ENCODE measurements at places on chromosomes 3 and 15. TPM values are rescaled to one million over a fixed set of nuclear protein-coding genes. Genes with fewer than 3 reads are reported as not detected.

- H3K27ac ChIP-seq: no peak overlapping the region
- no peaks in the 10 kb centered on the region for H3K36me3 ChIP-seq
- no peak overlapping the region for H3K4me3 ChIP-seq
- peak; percentile 51 for DNase-seq
- no peaks in the 10 kb centered on the region for H3K27me3 ChIP-seq
- peaks cover 6% of the 10 kb centered on the region for H3K4me1 ChIP-seq
Measured at GRCh38 chr3:31768479-31769125, 212.5 kb downstream of the OSBPL10 start.

- H3K27me3 ChIP-seq: peaks cover 34% of the 10 kb centered on the region
- peaks cover 8% of the 10 kb centered on the region for H3K4me1 ChIP-seq
- no peaks in the 10 kb centered on the region for H3K36me3 ChIP-seq
- no peak for DNase-seq
- H3K4me3 ChIP-seq: no peak overlapping the region
- H3K27ac ChIP-seq: no peak overlapping the region
Measured at GRCh38 chr15:41885321-41885720, 8.5 kb downstream of the SPTBN5 start.

- no peaks in the 10 kb centered on the region for H3K36me3 ChIP-seq
- no peaks in the 10 kb centered on the region for H3K27me3 ChIP-seq
- H3K4me1 ChIP-seq: peaks cover 9% of the 10 kb centered on the region
- H3K27ac ChIP-seq: no peak overlapping the region
Measured at GRCh38 chr3:4387210-4388204, 79.6 kb downstream of the SUMF1 start.

DNA sequence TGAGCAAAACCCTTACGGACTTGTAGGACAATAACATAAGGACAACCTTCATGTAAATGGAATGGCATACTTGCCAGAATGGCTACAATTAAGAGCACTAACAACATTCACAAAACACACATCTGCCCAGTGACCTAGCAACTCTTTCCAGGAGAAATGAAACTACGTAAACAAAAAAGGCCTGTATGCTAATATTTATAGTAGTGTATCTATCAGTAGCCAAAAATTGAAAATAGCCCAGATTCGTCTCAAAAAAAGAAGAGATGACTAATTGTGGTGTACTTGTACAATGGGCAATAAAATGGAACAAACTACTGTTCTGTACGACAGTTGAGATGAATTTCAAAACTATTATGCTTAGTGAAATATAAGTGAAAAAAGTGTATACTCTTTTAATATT, 38.4 kb downstream of the CMC1 start:
- no peaks in the 10 kb centered on the region for H3K27me3 ChIP-seq
- DNase-seq: no peak
- H3K36me3 ChIP-seq: peaks cover 8% of the 10 kb centered on the region
- no peaks in the 10 kb centered on the region for H3K4me1 ChIP-seq
- no peak overlapping the region for H3K27ac ChIP-seq

DNA sequence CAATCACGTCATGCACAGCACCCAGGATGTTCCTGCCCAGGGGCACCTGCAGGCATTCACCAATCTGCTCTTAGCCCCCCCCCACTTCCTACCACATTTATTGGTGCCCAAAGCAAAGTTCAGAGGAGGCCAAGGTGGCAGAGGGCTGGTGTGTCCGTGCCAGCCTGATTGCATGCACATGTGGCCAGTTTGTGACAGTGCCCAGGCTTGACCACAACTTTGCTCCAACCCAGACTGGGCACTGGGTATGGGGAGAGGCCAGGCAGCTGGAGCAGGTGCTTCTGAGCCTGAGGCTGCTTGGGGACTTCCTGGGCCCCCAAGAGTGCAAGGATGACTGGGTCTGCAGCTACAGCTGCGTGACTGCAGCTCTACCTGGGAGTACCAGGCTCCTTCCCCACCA, 192.3 kb upstream of the BCHE start:
- H3K27ac ChIP-seq: no peak overlapping the region
- no peaks in the 10 kb centered on the region for H3K4me1 ChIP-seq
- H3K4me3 ChIP-seq: no peak overlapping the region
- no peaks in the 10 kb centered on the region for H3K27me3 ChIP-seq

DNA sequence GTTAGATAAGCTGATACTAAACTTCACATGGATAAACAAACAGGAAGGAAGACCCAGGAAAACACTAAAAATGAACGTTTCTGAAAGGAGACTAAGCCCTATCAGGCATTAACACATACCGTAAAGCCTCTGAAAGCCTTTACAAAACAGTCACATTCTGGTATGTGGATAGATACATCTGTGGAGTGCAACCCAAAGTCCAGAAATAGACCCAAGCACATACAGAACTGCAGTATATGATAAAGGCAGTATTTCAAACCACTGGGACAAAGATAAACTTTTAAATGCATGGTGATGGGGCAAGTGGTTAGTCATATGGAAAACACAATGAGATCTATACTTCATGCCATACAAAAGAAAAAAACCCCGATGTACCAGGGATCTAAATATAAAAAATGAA, 26.0 kb downstream of the DCBLD2 start:
- no peaks in the 10 kb centered on the region for H3K27me3 ChIP-seq
- no peaks in the 10 kb centered on the region for H3K4me1 ChIP-seq
- DNase-seq: no peak
- H3K4me3 ChIP-seq: no peak overlapping the region

GRCh38 chr15:43118286-43118685, 12.4 kb upstream of the UBR1 start:
- peaks cover 7% of the 10 kb centered on the region for H3K4me1 ChIP-seq
- H3K4me3 ChIP-seq: no peak overlapping the region
- no peak overlapping the region for H3K27ac ChIP-seq
- no peaks in the 10 kb centered on the region for H3K36me3 ChIP-seq
- no peak for DNase-seq

ACOX2 gene
- total RNA-seq: 1.0 TPM

DNA sequence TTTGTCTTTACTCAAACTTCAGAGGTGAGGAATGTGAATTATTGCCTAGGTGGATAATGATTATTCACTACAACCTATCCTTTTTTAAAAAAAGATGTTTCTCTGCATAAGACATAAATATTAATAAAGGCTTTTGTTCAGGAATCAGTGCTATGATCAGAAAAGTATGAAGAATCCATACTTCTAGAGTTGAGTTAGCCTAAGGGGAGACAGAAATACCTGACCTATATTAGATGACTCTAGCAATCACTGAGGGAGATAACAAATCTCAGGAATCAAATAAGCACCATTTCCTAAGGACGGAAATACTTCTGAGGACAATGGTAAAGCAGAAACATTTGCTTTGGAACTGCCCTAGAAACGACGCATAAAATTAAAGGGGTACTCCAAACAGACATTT, 763.8 kb downstream of the GBE1 start:
- no peaks in the 10 kb centered on the region for H3K4me1 ChIP-seq
- H3K27ac ChIP-seq: no peak overlapping the region
- H3K4me3 ChIP-seq: no peak overlapping the region
- H3K36me3 ChIP-seq: no peaks in the 10 kb centered on the region
- no peaks in the 10 kb centered on the region for H3K27me3 ChIP-seq
- DNase-seq: no peak

CYP8B1 gene
- not detected for total RNA-seq

DNA sequence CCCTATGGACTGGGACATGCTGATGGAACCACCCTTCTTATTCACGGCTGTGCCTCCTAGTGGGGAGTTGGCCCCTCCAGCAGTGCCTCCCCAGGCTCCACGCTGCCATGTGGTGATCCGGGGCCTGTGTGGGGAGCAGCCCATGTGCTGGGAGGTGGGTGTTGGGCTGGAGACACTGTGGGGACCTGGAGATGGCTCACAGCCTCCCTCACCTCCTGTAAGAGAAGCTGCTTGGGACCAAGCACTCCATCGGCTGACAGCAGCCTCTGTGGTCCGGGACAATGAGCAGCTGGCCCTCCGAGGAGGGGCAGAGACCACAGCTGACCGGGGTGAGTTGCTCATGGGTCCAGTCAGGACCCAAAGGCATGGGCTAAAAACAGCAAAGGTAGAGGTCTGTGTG, 9.1 kb downstream of the ALG3 start:
- no peak for DNase-seq
- peak overlapping the region; percentile 1 for H3K4me3 ChIP-seq
- peaks cover 20% of the 10 kb centered on the region for H3K27me3 ChIP-seq
- H3K27ac ChIP-seq: no peak overlapping the region
- H3K36me3 ChIP-seq: peaks cover 3% of the 10 kb centered on the region

WDR93 gene
- total RNA-seq: not detected

NRROS gene
- 0.52 TPM for total RNA-seq

SH2D7 gene
- total RNA-seq: not detected

GRCh38 chr15:85477730-85478129, 97.3 kb downstream of the AKAP13 start:
- no peaks in the 10 kb centered on the region for H3K27me3 ChIP-seq
- H3K4me3 ChIP-seq: no peak overlapping the region
- no peak for DNase-seq
- peaks cover 68% of the 10 kb centered on the region for H3K4me1 ChIP-seq
- no peaks in the 10 kb centered on the region for H3K36me3 ChIP-seq
- no peak overlapping the region for H3K27ac ChIP-seq

DNA sequence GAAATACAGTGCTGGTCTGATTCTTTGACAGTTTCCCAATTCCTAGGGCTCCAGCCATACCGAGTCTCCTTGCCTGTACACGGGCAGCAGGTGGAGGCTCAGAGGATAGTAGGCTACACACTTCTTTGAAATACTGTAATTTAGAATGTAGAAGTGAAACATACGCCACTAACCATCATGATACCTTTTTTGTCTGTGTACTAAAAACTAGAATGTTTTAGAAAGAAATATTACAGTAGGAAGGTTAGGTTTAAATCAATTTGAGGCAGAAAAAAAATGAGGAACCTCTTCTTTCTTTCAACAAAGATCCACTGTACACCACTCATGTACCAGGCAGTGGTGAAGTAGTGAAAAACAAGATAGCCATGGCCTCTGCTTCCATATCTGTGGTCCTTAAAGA, 354.7 kb downstream of the MCTP2 start:
- H3K27me3 ChIP-seq: no peaks in the 10 kb centered on the region
- no peak overlapping the region for H3K27ac ChIP-seq
- peaks cover 28% of the 10 kb centered on the region for H3K4me1 ChIP-seq
- H3K36me3 ChIP-seq: no peaks in the 10 kb centered on the region
- no peak for DNase-seq

PLA2G4F gene
- not detected for total RNA-seq

GRCh38 chr15:94582368-94582767, 351.0 kb downstream of the MCTP2 start:
- H3K27ac ChIP-seq: no peak overlapping the region
- no peak overlapping the region for H3K4me3 ChIP-seq
- H3K4me1 ChIP-seq: peaks cover 39% of the 10 kb centered on the region
- no peaks in the 10 kb centered on the region for H3K27me3 ChIP-seq
- peak; percentile 30 for DNase-seq
- H3K36me3 ChIP-seq: no peaks in the 10 kb centered on the region

GRCh38 chr3:100089812-100090668, 24.3 kb downstream of the FILIP1L start:
- peak overlapping the region; percentile 66 for H3K27ac ChIP-seq
- no peaks in the 10 kb centered on the region for H3K36me3 ChIP-seq
- H3K4me1 ChIP-seq: peaks cover 36% of the 10 kb centered on the region
- no peaks in the 10 kb centered on the region for H3K27me3 ChIP-seq
- no peak overlapping the region for H3K4me3 ChIP-seq

DNA sequence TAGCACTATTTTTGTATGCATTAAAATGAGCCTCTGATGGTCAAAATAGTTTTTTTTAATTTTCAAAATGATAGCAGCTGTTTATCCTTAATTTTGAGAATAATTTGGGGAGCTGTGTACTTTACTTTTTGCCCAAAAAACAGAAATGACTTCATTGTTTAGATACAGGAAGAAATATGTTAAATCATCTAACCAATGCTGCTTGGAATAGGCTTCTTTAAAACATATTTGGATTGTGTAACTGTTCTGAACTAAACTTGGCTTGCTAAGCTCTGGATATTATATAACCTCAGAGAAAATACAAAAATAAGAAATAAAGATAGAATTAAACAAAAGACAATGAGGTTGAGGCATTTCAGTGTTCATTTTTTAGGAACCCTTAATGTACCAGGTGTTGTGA, 119.3 kb downstream of the SERPINI1 start:
- no peaks in the 10 kb centered on the region for H3K36me3 ChIP-seq
- no peak overlapping the region for H3K4me3 ChIP-seq
- H3K27me3 ChIP-seq: no peaks in the 10 kb centered on the region
- DNase-seq: no peak
- no peak overlapping the region for H3K27ac ChIP-seq

TRIM59 gene
- 39.0 TPM for total RNA-seq

DNA sequence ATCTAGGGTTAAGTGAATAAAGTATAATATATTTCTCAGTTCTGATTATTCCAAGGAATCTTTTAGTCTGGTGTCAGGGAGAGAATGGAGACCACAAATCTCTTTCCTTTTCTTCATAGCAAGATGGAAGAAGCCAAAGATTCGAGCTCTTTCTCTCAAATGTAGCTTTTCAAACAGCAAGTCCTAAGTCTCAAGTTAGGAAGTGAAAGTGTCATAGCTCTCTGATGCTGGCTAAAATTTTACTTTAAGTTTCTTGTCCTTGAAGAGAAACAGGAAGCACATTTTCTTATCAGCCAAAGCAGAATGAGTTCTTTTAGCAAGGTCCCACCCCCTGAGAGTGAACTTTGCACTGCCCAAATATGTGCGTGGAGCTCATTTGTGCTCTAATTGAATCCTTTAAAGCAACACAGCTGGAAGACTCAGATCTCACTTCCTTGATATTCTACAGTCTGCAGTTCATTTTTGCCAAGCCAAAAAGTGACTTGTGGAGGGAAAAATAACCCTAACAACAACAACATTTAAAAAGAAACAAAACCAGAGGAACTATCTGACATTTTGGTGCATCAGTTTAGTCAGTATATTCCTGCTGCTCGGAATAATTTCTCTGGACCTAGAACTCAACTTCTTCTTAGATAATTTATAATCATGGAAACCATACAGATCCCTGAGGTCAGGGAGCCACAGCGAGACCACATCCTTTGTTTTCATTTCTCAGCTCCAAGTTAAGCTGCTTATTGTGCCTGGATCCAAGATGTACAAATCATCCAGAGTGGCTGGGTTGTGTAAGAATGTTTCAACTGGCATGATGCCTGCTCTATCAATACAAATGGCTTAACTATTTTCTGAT, 238.7 kb upstream of the P2RY1 start:
- no peaks in the 10 kb centered on the region for H3K27me3 ChIP-seq
- peaks cover 2% of the 10 kb centered on the region for H3K36me3 ChIP-seq
- H3K4me1 ChIP-seq: peaks cover 20% of the 10 kb centered on the region
- peak overlapping the region; percentile 86 for H3K27ac ChIP-seq

DNA sequence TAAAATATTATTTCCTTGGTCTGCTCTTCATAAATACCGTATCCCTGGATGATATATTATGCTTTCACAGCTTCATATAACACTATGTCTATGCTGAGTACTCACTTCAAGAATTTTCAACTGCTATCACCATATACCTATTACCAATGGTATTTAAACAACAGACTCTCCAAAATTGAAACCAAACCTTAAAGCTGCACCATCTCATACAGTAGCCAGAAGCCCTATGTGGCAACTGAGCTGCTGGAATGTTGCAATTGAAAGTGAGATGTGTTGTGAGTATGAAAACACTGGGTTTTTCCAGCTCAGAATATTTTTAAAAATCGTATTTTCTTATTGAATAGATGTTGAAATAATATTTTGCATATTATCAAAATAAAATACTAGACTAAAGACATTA, 130.1 kb upstream of the GOLGA6L6 start:
- H3K4me1 ChIP-seq: no peaks in the 10 kb centered on the region
- H3K4me3 ChIP-seq: no peak overlapping the region
- no peaks in the 10 kb centered on the region for H3K27me3 ChIP-seq
- DNase-seq: no peak
- H3K36me3 ChIP-seq: no peaks in the 10 kb centered on the region

GRCh38 chr3:184259878-184260723, 1.3 kb downstream of the CAMK2N2 start:
- peak overlapping the region; percentile 90 for H3K4me3 ChIP-seq
- no peaks in the 10 kb centered on the region for H3K36me3 ChIP-seq
- H3K4me1 ChIP-seq: peaks cover 18% of the 10 kb centered on the region
- DNase-seq: peak; percentile 45
- H3K27me3 ChIP-seq: peaks cover 77% of the 10 kb centered on the region

GOLGA8J gene
- total RNA-seq: 0.54 TPM

Measured in neural crest cell (in vitro differentiated cells).